ENCODE measurements at places on chromosomes 1 and 21.

DNA sequence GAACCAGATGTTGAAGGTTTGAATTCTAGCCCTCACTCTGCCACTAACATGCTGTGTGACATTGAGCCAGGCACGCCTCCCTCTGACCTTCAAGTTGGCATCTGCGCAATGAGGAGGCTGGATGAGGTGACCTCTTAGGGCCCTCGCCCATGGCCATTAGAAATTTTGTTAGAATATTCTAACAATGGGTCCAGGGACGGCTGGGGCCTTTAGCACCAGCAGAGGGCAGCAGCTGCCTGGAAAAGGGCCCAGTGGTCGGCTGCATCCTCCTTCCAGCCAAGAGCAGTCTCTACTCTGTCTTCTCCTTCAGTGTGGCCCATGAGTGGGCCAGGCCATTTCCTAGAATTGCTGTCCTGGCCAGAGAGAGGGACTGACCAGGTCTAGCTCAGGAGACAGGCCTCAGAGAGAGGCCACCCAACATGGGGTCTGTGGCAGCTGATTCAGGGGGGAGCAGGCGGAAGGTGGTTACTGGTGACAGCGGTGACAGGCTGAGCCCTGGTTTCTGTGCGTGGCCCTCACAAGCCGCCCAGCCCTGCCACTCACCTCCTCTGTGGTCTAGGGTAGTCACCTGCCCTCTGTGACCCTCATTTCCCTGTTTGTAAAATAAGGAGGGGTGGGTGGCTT, 101.3 kb upstream of the ACTL8 start:
- peak; percentile 20 for DNase-seq

- DNase-seq = no peak
These were observed 43.8 kb upstream of the KCTD3 start for GRCh38 chr1:215523128-215523861.

- no peak for DNase-seq
These were observed at the start of gene CHODL for GRCh38 chr21:18244671-18245463. TSS of gene CHODL (plus strand) at chr21:18244833. CDS start at chr21:18245224, 391 bp downstream.

- no peak for DNase-seq
These were observed 9.9 kb downstream of the HCRTR1 start for GRCh38 chr1:31627301-31627929.

- no peak for DNase-seq
These were observed 29.1 kb downstream of the DNAJC11 start for GRCh38 chr1:6672558-6672957.

DNA sequence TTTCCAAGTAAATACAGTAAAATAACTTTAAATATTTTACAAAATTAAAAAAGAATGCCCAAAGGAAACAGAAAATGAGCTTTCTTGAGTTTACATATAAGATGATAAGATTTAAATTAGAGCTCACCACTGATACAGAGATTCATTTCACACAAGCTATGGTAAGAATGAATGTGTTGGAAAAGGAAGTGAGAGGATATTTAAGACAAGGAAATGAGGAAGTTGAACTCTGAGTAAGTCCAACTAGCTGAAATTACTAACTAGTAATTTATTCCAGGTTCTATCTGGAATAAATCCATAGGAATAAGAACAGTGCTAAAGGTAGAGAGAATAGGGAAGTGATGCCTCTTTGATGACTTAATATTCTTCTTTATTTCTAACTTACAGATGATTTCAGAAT, 42.4 kb downstream of the FNBP1L start:
- DNase-seq = no peak

Measured in T1000 (cell line).